ENCODE measurements at places on chromosomes 4 and X. TPM values are rescaled to one million over a fixed set of nuclear protein-coding genes. Genes with fewer than 3 reads are reported as not detected.

DNA sequence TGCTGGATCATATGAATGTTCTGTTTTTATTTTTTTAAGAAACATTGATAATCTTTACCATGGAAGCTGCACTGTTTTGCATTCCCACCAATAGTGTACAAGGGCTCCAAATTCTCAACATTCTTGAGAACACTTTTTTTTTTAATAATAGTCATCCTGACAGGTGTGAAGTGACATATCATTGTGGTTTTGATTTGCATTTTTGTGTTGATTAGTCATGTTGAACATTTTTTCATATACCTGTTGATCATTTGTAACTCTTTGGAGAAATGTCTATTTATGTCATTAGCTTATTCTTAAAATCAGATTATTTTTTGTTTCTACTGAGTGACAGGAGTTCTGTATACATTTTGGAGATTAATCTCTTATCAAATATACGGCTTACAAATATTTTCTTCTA is 408.5 kb downstream of the GLUD2 start:
- no peak for DNase-seq

DNA sequence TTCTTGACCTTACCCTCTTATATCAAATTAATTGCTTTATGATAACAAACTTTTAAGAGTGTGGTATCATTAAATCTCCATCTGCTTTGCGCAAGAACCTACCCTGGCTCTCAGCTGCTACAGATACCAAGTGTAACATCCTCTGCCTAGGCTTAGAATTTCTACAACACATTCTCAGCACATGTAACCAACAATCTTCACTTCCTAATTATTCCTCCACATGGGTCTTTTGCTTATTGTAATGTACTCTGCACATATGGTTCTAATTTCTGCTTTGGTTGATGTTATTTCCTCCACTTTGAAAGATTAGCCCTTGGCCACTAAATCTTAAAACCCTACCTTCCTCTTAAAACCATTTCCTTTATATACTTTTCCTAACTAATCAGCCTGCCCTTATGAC is 242.4 kb downstream of the ARHGAP24 start:
- no peak for DNase-seq

GRCh38 chrX:46169808-46170207 is 375.4 kb downstream of the ZNF674 start:
- no peak for DNase-seq

DNA sequence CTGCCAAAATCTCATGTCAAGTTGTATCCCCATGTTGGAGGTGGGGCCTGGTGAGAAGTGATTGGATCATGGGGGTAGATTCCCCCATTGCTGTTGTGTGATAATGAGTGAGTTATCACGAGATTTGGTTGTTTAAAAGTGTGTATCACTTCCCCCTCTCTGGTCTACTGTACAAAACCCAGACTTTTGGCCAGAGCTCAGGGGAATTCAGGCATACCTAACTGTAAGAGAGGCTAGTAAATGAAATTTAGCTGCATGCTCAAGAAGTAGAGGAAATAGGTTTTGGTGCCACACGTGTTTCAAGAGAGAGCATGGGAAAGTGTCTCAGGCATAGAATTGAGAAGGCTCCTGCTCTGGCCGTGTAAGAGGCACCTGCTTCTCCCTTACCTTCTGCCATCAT is 190.5 kb upstream of the GALNTL6 start:
- DNase-seq = no peak

DNA sequence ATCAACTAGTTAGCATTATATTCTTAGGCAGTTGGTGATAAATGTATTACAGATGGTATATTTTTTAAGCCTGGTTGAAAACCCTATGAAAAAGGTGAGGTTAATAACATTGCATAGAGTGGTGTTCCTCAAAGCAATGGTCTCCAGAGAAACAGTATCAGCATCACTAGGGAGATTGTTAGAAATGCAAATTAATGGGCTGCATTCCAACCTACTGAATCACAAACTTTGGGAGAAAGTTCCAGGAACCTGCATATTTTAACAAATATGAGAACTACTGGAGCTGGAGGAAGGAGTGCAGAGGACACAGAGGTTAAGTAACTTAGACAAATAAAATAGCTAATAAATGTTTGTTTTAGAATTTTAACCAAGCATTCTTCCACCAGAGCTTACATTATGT is 166.9 kb upstream of the PCDH10 start:
- DNase-seq = no peak

ALB gene
- total RNA-seq = not detected

GRCh38 chr4:138981930-138982390 is 33.6 kb upstream of the NOCT start:
- DNase-seq = peak; percentile 61

DNA sequence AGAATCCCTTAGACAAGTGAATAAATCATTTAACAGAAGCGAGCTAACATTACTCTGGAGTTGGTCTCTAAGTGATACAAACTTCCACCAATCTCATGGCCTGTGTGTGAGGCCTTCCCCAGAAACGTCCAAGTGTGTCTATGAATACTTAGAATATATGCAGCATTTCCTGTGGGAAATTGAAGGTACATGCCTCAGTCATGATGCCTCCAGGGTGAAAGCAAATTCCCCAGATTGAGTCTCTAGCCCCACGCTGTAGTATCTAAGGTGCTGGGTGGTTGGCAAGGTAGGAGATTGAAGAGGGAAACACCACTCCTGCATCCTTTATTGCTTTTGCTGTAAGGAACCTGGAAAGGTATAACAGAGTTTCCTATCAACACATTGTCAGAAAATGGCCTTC is 113.8 kb downstream of the IL13RA2 start:
- no peak for DNase-seq

DNA sequence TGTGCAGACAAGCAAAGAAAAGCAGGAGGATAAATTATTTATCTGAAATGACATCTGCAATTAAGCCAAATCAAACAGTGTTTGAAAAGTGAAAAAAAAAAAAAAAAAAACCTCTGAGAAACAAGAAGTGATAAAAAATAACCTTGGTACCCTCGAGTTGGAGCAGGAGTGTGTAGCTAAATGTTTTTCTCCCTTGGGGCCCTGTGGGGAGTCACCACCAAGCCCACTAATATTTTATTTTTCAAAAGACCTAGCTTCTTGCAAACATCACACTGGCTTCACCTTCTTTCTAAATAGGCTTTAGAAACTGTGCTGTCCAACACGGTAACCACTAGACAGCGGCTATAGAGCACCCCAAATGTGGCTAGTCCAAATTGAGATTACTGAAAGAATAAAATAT is 47.7 kb downstream of the SNX25 start:
- DNase-seq = no peak

KANTR gene
- 25.0 TPM for total RNA-seq

SMIM31 gene
- not detected for total RNA-seq

- no peak for DNase-seq
Observed at GRCh38 chrX:3230496-3230895, 116.0 kb downstream of the MXRA5 start.

DNA sequence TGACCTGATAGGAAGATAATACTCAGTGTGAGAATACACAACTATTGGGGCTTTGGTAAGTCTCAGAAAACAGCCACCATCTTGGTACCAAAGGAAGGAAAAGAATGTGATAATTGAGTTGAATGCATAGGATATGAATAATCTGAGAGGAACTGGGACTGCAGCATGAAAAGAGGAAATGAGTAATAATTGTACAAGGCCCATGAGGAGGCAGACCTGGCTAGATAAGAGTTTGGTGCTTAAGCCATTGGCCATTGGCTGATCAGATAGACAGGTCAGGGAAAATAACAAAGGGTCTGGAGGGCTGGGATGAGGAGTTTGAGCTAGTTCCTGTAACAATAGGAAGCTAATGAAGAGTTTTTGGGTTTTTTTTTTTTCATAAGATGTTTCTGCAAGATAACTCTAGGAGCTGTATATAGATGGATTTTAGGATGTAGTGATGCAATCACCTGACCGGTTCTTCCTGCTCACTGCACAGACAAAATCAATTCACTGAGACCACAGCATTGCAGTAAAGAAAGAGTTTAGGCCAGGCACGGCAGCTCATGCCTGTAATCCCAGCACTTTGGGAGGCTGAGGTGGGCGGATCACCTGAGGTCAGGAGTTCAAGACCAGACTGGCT is 5.3 kb upstream of the TRMT2B start:
- DNase-seq = no peak

GRCh38 chr4:137611998-137612700 is 79.9 kb upstream of the PCDH18 start:
- no peak for DNase-seq

CXCL1 gene
- 0.89 TPM for total RNA-seq

IL2RG gene
- 14.0 TPM for total RNA-seq

- DNase-seq = no peak
Observed at GRCh38 chrX:15939737-15940136, 85.1 kb upstream of the AP1S2 start.

- no peak for DNase-seq
Observed at GRCh38 chrX:79107891-79108718, 36.4 kb upstream of the GPR174 start.

- DNase-seq = no peak
Observed at GRCh38 chr4:76957004-76957738, 7.6 kb downstream of the SEPTIN11 start.

DNA sequence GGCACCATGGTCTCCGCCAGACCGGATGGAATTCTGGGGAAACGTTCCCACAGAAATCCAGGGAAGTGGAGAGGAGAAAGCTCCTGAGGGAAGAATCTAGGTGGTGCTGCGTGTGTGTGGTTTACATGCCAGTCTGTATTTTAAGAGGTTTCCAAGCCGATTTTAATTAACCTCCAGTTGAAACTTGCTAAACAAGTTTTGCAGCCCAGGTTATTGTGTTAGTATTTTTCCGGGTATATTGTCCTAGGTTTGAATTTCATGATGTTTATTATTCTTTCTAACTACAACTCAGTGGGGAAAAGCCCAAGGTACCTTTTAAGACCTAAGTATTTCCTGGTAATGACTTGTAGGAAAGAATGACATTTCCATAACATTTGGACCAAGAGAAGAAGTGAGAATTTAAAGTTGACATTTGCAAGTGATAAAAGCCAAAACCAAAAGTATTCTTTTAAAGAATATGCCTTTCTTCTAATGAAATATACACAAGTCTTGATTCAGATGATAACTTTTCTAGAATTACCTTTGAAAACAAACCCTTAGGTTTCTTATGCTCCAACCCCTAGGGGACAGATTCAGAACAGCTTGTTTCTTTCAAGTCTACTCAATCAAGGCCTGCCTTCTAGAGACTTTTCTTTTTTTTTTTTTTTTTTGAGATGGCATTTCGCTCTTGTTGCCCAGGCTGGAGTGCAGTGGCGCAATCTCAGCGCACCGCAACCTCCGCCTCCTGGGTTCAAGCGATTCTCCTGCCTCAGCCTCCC is 14.6 kb downstream of the SAT1 start:
- DNase-seq = no peak

GRCh38 chr4:165803005-165803404 is 70.0 kb upstream of the TLL1 start:
- no peak for DNase-seq

GRCh38 chr4:103002551-103002950 is 17.0 kb downstream of the SLC9B1 start:
- no peak for DNase-seq

MEPE gene
- total RNA-seq = not detected

GRCh38 chr4:159979953-159980352 is 877.1 kb downstream of the RAPGEF2 start:
- DNase-seq = no peak

ATP11C gene
- 17.0 TPM for total RNA-seq

- DNase-seq = no peak
Observed at GRCh38 chr4:123976819-123977218, 580.2 kb downstream of the SPRY1 start.

MMRN1 gene
- 26.5 TPM for total RNA-seq

- DNase-seq = no peak
Observed at GRCh38 chrX:140110081-140110650, 144.8 kb upstream of the CXorf66 start.

ADGRG4 gene
- not detected for total RNA-seq

DNA sequence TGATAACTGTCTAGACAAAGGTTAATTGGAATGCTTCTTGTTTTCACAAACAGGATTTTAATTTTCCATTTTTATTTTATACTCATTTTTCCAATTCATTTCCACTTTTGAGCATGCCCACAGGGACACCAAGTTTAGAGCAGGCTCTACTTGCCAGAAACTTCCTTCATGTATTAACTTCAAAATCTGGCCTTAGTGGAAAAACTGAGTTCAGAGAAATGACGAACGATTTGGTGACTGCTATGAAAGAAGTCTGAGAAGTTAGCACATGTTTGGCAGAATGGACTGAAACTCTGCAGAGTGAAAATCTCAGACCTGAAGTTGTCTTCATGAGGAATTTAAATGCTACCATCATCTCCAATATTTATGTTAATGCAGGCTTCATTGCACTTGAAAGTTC is 214.1 kb downstream of the THOC2 start:
- DNase-seq = no peak

LAS1L gene
- total RNA-seq = 22.6 TPM

- DNase-seq = no peak
Observed at GRCh38 chrX:151973060-151973661, 1.3 kb downstream of the GABRE start.

GPR173 gene
- 0.23 TPM for total RNA-seq

FAM9B gene
- not detected for total RNA-seq

ETFDH gene
- 34.6 TPM for total RNA-seq

ADH7 gene
- total RNA-seq = 0.34 TPM

RGS12 gene
- total RNA-seq = 92.6 TPM

ADH1C gene
- not detected for total RNA-seq

SGMS2 gene
- 81.5 TPM for total RNA-seq

- no peak for DNase-seq
Observed at GRCh38 chr4:175651756-175652310, 160.2 kb downstream of the GPM6A start.

- DNase-seq = no peak
Observed at GRCh38 chr4:101290654-101291053, 56.7 kb downstream of the PPP3CA start.

DNA sequence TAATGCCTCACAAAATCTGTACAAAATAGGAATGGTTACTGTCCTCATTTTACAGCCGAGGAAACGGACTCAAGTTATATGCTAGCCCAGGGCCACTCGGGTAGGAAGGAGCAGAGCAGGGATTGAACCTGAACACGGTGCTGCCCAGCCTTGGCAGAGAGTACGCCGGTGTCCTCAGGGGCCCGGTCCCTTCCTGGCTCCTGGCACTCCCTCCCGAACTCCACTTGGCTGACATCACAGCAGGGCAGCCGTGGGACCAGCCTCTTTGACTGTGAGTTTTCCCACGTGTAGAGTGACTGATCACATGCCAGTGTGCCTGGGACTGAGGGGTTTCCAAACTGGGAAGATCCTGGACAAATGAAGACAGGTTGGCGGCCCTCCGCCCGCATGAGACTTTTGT is 23.7 kb downstream of the MAN2B2 start:
- DNase-seq = no peak

DNA sequence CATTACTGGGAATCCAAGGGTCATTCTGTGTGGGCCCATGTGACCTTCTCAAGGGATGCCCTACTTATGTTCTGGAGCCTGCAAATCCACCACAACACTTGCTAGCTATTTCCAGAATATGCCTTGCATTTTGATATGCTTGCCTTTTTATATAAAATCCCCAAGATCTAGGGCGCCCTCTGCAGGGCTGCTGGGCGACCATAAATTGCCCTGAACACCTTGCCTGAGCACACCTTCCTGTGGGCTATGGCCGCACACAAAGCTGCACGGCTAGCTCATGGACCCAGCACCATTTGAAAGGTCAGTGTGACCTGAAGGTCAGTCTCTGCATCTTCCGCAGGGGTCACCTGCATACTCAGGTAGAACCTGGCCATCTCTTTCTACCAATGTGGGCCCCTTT is 311.7 kb downstream of the NLGN4X start:
- DNase-seq = no peak

Data from lower leg skin (tissue), 4 donors.